ENCODE measurements at places on chromosomes 16 and 17.

DNA sequence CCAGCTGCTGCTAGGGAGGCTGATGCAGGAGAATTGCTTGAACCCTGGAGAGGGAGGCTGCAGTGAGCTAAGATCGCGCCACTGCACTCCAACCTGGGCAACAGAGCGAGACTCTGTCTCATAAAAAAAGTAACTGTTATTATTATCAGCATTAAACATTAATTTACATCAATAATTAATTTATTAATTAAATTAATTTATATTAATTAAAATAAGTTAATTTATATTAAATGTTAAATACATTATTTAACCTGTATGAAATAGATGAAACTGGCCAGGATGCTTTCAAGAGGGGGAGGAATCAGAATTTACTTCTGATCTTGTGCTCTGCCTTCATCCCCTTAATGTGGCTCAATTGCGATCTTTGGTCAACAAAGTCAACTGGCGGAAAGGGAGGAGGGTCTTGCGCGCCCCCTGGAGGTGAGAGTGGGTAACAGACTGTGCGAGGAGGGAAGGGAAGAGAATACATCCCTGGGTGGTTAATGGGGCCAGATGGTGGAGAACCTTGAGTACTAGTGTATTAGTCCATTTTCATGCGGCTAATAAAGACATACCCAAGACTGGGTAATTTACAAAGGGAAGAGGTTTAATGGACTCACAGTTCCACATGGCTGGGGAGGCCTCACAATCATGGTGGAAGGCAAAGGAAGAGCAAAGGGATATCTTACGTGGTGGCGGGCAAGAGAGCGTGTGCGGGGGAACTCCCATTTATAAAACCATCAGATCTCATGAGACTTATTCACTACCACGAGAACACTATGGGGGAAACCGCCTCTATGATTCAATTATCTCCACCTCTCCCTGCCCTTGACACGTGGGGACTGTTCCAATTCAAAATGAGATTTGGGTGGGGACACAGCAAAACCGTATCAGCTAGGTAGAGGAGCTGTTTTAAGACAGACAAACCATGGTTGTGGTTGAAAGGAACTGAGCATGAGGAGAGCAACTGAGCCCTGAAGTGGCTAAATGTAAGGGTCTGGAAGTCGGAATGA is 15.7 kb upstream of the CPPED1 start:
- peak; percentile 70 for DNase-seq

DNA sequence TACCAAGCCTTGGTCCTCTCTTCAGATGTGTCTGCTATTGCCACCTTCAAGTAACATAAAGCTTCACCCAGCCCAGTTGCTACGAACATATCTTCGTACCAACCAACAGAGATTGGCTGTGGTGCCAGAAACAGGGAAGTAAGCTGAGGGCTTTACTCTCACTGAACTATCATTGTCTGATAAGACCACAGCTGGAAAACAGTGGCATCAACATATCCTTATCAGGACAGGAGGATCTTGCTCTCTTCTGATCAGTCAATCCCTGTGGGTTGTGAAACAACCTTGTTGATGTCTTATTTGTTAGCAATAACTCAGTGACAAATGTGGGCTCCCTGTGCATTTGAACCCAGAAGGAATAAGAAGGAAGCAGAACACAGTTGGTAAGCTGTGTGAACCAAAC is 446.3 kb upstream of the MAF start:
- no peak for DNase-seq

DNA sequence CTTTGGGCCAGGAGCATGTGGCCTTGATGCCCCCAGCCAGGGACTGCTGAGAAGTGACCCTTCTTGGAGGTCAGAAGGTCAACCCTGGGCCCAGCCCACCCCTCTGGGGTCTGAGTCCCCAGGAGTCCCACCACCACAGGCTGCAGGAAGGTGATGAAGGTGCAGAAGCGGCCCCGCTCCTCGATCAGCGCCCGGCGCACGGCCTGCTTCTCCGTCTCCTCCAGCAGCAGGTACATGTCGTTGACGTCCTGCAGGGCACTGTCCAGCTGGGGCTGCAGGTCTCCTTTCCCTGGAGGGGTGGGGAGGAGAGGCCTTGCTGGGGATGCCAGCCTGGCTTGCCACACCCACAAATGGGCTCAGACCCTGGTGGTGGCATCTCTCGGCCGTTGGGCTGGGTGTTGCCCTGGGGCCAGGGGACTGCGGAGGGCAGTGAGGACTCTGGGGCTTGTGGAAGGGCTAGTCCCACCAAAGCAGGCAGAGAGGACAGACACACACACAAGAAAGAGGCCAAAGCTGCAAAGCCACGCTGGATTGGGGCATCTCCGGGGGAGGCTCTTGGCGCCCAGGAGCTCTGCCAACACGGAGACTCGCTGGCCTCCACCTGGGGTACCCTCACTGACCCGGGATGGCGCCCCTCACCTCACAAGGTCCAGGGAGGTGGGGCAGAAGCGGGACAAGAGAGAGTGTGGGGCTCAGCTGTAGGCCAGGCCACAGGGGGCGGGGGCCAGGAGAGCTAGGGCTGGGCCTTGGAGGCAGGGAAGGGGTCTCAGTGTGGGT is 7.5 kb downstream of the MTSS2 start:
- no peak for DNase-seq

- DNase-seq, result no peak
Measured at GRCh38 chr16:4591191-4591590, 23.5 kb downstream of the UBALD1 start.

GRCh38 chr17:34230342-34230741 is 24.7 kb upstream of the CCL2 start:
- no peak for DNase-seq

- DNase-seq, result no peak
Measured at GRCh38 chr17:3796822-3797170, 4.2 kb downstream of the ITGAE start.

- no peak for DNase-seq
Measured at GRCh38 chr17:66283971-66284370, 18.4 kb upstream of the PRKCA start.

DNA sequence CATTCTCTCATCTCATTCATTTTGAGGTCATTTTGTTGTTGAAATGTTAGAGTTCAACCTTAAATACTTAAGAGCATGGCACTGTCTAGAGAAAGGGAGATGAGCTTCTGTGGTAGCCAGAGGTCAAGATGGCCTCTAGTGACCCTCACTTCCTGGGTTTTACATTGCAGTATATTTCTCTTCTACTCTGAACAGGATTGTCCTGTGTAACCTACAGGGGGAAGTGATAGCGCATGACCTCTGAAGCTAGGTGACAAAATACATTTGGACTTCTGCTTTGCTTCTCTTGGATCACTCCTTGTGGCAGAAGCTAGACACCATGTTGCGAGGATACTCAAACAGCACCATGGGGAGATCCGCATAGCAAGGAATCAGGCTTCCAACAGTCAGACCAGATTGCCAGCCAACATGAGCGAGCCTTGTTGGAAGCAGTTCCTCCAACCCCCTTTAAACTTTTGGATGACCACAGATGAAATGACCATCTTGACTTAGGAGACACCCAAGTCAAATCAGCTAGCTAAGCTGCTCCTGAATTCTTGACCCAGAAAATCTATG is 748.4 kb downstream of the MAF start:
- DNase-seq, result no peak

GRCh38 chr16:70466805-70467076 is 12.3 kb downstream of the FCSK start:
- DNase-seq, result no peak
